ENCODE measurements at places on chromosomes 11 and 22. TPM values are rescaled to one million over a fixed set of nuclear protein-coding genes. Genes with fewer than 3 reads are reported as not detected.

DNA sequence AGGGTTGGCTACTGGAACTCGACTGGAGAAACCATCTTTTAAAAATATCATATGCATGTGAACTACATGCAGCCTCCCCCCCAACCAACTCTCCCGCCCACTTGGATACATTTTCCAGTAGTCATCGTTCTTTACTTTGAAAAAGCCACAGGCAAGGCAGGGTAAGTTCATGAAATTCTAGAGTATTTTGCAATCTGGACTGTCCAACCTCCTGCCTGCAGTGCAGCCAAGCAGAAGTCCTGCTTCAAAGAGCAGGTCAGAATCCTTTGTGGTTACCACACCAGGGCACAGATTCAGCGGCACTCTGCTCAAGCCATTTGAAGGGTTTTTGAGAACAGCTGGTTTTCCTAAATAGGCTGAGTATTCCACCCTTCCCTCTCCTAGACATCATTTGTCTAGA is 12.1 kb downstream of the ELF5 start:
- H3K27me3 ChIP-seq, result no peaks in the 10 kb centered on the region
- H3K36me3 ChIP-seq, result no peaks in the 10 kb centered on the region
- no peak for DNase-seq
- no peak overlapping the region for H3K4me3 ChIP-seq

- peaks cover 8% of the 10 kb centered on the region for H3K4me1 ChIP-seq
- H3K27ac ChIP-seq, result no peak overlapping the region
- H3K27me3 ChIP-seq, result no peaks in the 10 kb centered on the region
- no peaks in the 10 kb centered on the region for H3K36me3 ChIP-seq
Measured at GRCh38 chr11:83127310-83127637, 29.7 kb upstream of the PCF11 start.

GRCh38 chr11:100303897-100304296 is 383.2 kb upstream of the ARHGAP42 start:
- no peaks in the 10 kb centered on the region for H3K36me3 ChIP-seq
- no peak for DNase-seq
- H3K4me1 ChIP-seq, result no peaks in the 10 kb centered on the region
- H3K27ac ChIP-seq, result no peak overlapping the region
- no peaks in the 10 kb centered on the region for H3K27me3 ChIP-seq

DNA sequence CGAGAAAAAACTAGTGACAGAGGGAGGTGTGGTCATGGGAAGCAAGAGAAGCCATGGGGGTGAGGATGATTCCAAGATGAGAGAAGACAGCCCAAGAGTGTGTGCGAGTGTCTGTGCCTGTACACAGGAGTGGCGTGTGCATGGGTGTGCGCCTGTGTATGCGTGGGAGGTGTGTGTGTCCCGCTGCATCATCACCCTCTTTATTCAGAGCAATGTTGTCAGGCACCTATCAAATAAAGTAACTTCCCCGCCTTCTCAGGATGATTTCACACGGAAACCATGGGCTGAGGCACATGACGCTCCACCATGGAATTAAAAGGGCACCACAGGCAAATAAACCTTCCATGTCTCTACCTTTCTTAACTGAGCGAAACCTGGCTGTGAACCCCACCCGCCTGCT is 24.6 kb downstream of the MS4A10 start:
- no peaks in the 10 kb centered on the region for H3K36me3 ChIP-seq
- H3K27me3 ChIP-seq, result no peaks in the 10 kb centered on the region

DNA sequence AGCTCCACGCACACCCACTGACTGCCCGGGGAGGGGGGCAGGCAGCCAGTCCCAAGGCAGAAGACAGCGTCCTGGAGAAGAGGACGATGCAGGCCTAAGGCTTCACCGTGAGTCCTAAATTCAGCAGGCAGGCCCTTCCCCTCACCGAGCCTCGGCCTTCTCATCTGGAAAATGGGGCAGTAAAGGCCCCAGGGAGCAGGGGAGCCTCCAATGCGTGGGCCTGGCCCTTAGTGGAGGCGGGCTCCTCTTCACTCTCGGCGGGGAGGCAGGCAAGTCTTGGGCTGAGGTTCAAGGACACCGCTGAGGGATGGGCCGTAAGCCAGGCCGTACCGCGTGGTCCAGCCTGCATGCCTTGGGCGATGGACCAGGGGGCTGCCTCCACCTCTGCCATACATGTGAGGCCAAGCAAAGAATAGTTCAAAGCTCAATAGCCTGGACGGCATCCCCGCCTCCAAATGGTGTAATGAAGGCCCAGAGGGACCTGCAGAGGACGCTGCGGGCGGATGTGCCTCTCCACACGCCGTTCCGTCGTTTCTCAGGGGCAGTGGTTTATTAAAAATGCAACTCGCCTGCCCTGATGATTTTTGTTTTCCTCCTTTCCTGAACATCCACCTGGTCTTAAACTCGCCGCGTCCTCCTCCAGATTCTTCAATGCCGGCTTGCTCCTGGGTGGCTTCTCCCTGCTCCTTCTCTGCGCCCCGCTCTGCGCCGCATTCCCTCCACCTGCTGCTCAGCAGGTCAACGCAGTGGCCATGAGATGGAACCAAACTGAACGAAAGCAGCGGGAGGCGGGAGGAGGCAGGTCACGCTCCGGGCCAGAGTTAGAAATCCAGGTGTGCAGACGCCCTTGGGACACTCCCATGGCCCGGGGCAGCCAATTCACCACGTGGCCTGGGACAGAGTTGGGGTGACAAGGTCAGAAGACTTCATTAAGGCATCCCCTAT is 627.8 kb downstream of the TBC1D22A start:
- no peaks in the 10 kb centered on the region for H3K4me1 ChIP-seq
- DNase-seq, result no peak
- H3K27ac ChIP-seq, result no peak overlapping the region
- no peaks in the 10 kb centered on the region for H3K27me3 ChIP-seq
- H3K36me3 ChIP-seq, result no peaks in the 10 kb centered on the region

- no peak overlapping the region for H3K4me3 ChIP-seq
- H3K36me3 ChIP-seq, result peaks cover 2% of the 10 kb centered on the region
- H3K27ac ChIP-seq, result no peak overlapping the region
Measured at GRCh38 chr22:19086417-19086816, 35.8 kb downstream of the DGCR2 start.

DNA sequence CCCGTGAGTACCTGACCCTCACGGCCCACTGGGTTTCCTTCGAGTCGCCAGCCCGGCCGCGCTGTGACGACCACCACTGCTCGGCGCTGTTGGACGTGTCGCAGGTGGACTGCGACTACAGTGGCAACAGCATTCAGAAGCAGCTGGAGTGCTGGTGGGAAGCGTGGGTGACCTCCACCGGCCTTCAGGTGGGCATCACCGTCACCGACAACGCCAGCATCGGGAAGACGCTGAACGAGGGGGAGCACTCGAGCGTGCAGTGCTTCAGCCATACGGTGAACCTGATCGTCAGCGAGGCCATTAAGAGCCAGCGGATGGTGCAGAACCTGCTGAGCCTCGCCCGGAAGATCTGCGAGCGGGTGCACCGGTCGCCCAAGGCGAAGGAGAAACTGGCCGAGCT is 32.2 kb downstream of the ZBED4 start:
- DNase-seq, result no peak
- peaks cover 40% of the 10 kb centered on the region for H3K36me3 ChIP-seq
- no peak overlapping the region for H3K4me3 ChIP-seq
- H3K27ac ChIP-seq, result no peak overlapping the region
- H3K27me3 ChIP-seq, result no peaks in the 10 kb centered on the region
- H3K4me1 ChIP-seq, result peaks cover 14% of the 10 kb centered on the region

- no peaks in the 10 kb centered on the region for H3K4me1 ChIP-seq
- H3K36me3 ChIP-seq, result no peaks in the 10 kb centered on the region
- no peak overlapping the region for H3K4me3 ChIP-seq
- no peak for DNase-seq
- H3K27me3 ChIP-seq, result peaks cover 3% of the 10 kb centered on the region
- H3K27ac ChIP-seq, result no peak overlapping the region
Measured at GRCh38 chr22:25021409-25021808, 68.9 kb downstream of the KIAA1671 start.

- no peaks in the 10 kb centered on the region for H3K4me1 ChIP-seq
- no peaks in the 10 kb centered on the region for H3K27me3 ChIP-seq
- H3K27ac ChIP-seq, result no peak overlapping the region
- H3K36me3 ChIP-seq, result no peaks in the 10 kb centered on the region
- H3K4me3 ChIP-seq, result no peak overlapping the region
Measured at GRCh38 chr11:15557457-15558230, 442.9 kb downstream of the INSC start.

The SLC29A2 gene
- total RNA-seq, result 4.7 TPM

DNA sequence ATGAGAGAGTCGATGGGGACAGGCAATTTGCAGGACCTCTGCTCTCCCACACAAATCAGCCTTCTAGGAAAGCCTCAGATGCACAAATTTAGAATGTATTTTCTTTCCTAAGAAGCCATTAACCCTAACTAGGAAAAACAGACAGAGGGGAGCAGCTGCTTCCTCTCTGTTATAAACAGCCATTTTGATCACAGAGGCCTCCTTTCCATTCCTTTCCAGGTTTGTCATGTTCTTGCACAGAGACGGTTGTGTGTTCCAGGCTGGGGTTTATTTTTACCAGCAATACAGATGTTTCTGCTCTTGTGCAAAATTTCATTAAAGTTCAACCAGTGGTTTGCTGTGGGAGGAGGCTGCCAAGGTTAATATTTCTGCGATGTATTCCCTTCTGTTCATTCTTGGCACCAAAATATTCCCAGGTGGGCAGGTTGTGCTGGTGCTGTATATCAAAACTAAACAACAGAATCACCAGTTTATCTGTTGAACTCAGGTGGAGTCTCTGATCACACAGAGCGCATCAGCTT is 90.2 kb downstream of the NAV2 start:
- H3K27me3 ChIP-seq, result no peaks in the 10 kb centered on the region
- no peaks in the 10 kb centered on the region for H3K4me1 ChIP-seq
- H3K27ac ChIP-seq, result no peak overlapping the region
- H3K4me3 ChIP-seq, result no peak overlapping the region
- H3K36me3 ChIP-seq, result no peaks in the 10 kb centered on the region
- DNase-seq, result no peak

- DNase-seq, result no peak
- H3K4me3 ChIP-seq, result no peak overlapping the region
- no peak overlapping the region for H3K27ac ChIP-seq
Measured at GRCh38 chr11:57598831-57599155, 1.3 kb downstream of the SERPING1 start.

The MRGPRE gene
- not detected for total RNA-seq

DNA sequence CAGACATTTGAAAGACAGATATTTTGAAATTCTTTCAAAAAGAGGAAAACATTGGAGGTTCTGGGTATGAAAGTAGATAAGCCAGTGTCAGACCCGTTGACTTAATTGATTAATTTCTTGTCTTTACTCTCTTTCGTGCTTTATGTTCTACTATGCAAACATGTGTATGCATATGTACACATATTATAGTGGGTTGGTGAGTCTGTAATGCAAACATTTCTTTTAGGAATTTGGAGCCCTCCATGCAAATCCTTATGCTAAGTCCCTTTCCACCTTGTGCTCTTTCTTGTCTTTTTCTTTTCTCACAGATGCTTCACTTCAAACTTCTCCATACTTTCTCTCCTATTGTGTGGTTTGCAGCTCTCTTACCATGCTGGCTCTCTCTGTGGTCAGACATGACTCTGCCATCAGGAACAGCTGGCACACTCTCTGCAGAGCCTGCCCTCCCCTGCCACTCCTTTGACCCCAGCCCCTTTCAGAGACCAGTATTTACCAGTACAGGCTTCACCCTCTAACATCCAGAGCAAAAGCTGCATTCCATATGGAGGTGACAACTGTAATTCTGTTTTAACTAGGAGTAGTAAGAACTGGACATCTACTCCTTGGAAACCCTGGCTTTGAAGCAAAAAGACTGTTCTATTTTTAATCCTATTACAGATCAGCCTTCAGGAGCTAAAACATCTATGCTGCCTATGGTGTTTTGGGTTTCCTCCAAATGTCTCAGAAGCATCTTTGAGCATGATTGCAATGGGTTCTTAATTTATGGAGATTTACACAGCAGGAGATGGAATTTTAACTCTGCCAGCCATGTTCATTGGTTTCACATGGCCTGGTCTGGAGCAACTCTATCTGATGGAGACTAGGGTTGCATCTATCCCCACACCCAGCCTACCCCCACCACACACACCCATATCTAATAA is 386.9 kb upstream of the FAT3 start:
- no peak for DNase-seq
- H3K36me3 ChIP-seq, result no peaks in the 10 kb centered on the region
- H3K4me3 ChIP-seq, result no peak overlapping the region

DNA sequence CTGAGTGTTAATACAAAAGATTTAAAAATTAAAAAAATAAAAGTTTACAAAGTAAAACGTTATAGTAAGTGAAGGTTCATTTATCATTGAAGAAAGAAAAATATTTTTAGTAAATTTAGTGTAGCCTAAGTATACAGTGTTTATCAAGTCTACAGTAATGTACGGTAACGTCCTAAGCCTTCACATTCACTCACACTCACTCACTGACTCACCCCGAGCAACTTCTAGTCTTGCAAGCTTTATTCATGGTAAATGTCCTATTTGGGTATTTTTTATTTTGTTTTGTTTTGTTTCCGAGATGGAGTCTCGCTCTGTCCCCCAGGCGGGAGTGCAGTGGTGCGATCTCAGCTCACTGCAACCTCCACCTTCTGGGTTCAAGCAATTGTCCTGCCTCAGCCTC is 8.8 kb downstream of the CASTOR1 start:
- H3K36me3 ChIP-seq, result no peaks in the 10 kb centered on the region
- no peak for DNase-seq
- no peaks in the 10 kb centered on the region for H3K4me1 ChIP-seq
- H3K27ac ChIP-seq, result no peak overlapping the region
- no peaks in the 10 kb centered on the region for H3K27me3 ChIP-seq

The CYB5R2 gene
- total RNA-seq, result 46.6 TPM

The ABCG4 gene
- not detected for total RNA-seq

The INS gene
- total RNA-seq, result not detected

DNA sequence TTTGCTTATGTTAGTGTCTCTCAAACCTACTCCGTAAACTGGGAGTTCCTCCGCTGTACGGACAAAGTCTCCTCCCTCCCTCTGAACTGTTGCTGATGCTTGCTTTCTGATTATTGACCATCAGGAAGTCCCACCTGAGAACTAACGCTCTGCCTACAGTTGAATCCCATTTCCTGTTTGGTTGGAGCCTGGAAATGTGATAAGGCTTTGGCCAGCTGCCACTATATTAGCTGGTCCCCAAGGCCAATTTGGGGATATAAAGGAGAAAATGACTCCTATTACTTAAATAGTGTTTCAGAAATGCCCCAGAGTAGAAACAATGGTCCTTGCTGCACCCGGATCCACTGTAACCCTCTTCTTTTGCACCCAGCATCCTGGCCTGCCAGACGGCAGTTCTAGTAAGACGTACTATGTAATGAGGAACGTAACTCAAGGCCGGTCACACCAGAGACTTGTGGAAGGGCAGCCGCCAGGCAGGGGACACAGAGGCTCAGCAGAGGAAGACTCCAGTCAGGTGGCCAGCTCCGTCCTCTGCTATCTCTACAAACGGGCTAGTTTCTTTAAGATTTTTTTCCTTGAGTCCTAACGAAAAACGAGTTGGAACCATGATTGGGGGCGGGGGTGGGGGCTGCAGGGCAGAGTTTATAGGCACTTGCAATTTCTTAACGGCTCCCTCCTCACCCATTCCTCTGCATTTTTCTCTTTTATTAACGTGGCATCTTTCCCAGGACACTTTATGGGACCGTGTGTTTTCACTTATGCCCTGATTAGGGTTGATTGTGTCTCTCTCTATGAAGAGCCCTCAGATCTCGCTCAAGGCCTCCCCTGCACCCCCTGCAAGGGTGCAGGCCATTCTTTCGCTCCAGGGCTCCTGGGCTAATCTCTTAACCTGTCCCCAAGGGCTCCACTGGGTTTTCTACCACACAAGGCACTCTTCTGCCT is 72.8 kb upstream of the CDON start:
- no peak overlapping the region for H3K4me3 ChIP-seq
- H3K27ac ChIP-seq, result no peak overlapping the region
- peaks cover 3% of the 10 kb centered on the region for H3K27me3 ChIP-seq
- no peaks in the 10 kb centered on the region for H3K4me1 ChIP-seq

The HEPHL1 gene
- not detected for total RNA-seq
